Stimulated activated CD8-positive, alpha-beta memory T cell treated with anti-CD3 and anti-CD28 coated beads, Interleukin-12 subunit alpha, Interleukin-12 subunit beta, amount 100 ng/mL, for 4 hours (primary cell): ENCODE measurements at places on chromosomes 4 and X.

DNA sequence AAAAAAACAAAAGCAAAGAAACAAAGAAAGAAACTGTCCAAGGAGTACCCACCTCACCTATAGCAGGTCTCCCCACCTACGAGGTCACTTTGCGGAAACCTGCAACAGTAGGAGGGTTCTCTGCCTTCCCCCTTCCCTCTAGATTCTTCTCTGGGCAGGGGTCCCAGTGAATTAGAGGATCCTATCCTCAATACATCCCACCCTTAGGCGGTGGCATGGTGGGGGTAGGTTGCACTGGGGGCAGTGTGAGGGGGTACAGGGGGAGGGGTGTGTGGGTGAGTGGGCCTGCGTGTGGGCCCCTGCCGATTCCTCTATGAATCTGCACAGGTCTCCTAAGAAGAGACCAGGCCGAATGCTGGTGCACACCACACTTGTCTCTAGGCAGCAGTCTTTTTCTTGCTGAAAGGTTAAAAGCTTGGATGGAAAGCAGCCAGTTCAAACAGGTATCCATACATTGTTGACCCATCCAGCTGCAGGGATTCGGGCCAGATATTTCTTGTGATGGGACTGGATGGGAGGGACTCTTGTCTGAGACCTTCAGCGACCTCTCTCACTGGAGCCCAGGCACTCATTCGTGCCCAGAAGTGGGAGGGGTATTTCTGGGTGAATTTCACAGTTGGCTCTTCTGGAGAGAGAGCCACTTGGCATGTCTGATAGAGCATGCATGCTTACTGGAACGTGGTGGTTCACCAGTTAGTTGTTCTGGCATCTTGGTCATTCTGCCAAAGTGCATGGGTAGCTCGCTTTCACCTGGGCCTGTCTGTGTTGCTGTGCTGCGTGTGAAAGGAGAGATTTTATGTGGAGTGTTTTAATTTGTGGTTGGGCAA is 65.6 kb downstream of the NBDY start:
- no peak for DNase-seq

DNA sequence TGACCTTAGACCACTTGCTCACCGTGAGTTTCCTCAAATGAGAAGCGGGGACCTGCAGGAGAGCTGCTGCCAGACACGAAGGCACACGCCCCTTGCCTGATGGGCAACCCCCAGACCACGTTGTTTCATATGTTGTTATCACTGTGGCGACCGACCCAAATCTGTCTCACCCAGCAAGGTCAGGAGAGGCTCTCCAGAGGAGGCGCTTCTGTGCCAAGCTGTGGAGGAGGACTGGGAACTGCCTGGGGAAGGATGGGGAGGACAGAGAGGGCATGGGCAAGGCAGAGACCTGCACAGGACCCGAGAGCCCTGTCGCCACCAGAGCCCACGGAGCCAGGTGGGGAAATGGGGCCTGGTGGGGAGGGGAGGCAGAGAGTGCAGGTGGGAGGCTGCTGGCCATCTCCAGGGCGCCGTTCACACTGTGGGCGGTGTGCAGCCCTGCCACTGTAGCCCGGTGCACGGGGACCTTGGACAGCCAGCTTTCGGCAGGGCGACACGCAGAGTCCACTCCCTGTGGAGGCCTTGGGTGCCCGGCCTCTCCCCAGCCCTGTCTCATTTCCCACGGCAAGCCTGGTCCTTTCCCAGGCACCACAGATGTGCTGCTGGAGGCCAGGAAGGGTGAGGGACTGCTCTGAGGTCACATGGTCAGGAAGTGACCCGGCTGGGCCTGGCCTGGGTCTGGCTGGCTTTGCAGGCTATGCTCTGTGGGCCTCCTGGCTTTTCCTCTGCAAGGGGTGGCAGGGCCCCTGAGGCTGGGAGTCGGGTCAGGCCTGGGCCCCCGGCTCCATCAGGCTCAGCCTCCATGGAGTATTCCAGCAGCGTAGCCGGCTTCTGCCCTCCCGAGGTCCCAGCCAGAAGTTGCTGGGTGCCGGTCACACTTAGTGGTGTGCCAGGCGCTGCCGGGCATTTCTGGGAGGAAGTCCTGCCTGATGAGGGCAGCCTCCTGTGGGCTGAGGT is 3.2 kb downstream of the HTRA3 start:
- no peak for DNase-seq

DNA sequence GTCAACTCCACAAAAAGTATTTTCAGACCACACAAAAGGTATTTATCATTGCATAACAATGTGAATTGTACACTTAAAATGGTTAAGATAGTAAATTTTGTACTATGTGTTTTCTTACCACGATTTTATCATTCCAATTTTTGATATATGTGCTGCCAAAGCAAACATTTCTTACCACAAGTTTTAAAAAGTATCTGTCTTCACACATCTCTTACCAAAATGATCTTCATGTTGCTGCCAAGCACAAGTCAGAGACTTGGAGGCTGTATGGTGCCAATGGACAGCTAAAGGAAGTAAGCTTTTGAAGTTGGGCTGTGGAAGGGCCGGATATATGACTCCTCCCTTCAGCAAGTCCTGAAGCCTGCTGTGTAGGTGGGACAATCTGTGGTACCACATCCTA is 67.9 kb downstream of the TMLHE start:
- no peak for DNase-seq

- no peak for DNase-seq
Measured at GRCh38 chr4:140141210-140141835, 12.7 kb downstream of the MAML3 start.

- no peak for DNase-seq
Measured at GRCh38 chr4:122341886-122342285, 36.9 kb upstream of the ADAD1 start.

- DNase-seq: no peak
Measured at GRCh38 chr4:139042981-139043460, 27.4 kb downstream of the NOCT start.

DNA sequence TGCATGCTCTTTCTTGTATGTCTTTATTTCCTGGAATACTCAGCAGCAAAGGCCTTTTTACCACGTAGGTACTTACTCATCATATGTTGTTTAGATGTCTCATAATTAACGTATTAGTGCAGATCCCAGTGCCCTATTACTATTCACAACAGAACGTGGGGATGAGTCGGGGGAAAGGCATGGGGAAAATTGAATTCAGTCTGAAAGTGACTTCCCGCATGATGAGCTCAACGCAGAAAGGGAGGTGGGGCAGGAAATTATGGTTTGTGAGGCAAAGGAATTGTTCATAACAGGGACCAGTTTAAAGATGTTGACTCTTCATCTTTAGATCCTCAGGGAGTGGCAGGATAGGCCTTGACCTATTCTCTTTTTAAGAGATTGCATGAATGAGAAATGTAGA is 2.0 kb upstream of the TMPRSS11D start:
- DNase-seq: no peak

- no peak for DNase-seq
Measured at GRCh38 chr4:155037031-155037430, 171.4 kb upstream of the NPY2R start.

DNA sequence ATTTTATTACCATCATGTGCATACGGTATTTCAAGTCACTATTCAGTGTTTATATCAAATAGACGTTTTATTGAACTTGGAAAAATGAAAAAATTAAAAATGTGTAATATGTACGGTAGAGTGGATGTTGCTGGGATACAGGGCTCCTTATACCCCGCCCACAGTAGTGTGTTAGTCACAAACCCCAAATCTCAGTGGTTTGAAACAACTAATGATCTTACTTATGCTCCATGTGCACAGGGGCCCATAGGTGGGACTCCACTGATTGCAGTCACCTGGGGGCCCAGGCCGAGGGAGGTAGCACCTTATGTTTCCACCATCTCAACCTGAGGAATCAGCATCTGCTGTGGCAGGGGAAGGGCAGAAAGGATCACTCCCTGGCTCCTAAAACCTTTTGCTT is 18.1 kb downstream of the LSM6 start:
- DNase-seq: no peak

- DNase-seq: no peak
Measured at GRCh38 chrX:68650491-68650890, 3.0 kb downstream of the STARD8 start.

DNA sequence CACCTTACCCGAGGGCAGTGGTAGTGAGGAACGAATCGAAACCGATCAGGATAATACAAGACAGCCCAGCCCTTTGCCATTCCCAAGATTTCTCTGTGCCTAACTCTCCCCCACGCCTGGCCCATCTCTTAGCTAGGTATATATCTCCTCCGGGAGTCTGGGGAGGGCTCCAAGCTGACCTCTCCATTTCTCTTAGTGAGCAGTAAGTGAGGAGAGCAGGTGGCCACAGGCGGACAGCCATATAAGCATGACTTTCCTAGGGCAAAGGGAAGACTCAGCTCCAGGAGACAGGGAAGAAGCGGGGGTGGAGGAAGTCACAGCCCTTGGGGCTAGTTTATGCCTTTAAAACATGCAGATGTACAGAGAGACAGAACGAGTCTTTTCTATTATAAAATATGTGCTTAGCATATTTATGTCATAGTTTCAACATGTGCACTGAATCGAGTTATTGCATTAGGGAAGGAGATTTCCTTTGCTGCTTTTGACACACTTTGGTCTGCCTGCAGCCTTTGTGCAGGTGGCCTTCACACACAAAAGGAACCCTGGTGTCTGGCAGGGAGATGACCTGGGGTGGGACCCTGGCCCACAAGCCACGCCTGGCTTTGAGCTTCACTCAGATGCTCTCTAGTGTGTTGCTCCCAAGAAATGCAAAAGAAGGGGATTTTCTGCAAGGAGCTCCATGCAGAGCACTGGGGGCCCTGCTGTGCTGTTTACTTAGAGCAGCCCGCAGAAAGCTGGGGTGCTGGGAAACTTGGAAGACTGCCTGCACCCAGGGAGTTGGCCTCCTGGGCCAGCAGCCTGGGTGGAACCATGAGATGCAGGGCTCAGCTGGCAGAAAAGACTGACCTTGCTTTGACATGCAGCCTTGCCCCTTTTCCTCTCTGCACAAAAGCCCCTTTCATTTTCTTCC is 613.3 kb downstream of the BCOR start:
- no peak for DNase-seq

- DNase-seq: no peak
Measured at GRCh38 chr4:169189372-169189771, 81.4 kb downstream of the SH3RF1 start.

GRCh38 chrX:135302269-135302873 is 6.9 kb upstream of the ETDC start:
- no peak for DNase-seq
